ENCODE measurements at places on chromosomes 3 and 15.

- no peak for DNase-seq
Observed at GRCh38 chr3:128999102-128999501, 2.0 kb upstream of the EFCC1 start.

DNA sequence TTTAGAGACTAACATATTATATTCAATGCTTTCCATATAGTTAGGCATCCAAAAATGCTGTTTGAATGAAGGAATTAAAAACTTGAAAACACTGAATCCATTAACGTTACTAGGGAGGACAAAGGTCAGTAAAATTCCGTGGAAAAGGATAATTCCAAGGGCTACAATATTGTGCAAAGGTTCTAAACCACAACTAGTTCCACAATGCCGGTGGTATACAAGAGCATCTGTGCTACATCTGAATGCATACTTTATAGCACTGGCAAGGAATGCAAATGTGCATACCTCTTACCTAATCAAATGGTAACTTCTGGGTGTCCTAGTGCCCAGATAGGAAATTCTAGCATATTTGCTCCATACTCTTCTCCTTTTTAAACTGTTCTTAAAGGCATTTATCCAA, 2.2 kb downstream of the ICE2 start:
- no peak for DNase-seq

- no peak for DNase-seq
Observed at GRCh38 chr15:90588427-90588826, 58.7 kb downstream of the CRTC3 start.

GRCh38 chr3:71160785-71161546, 422.6 kb downstream of the FOXP1 start:
- no peak for DNase-seq

Data from NCI-H1092 (cell line).